ENCODE measurements at places on chromosomes 5 and 9. TPM values are rescaled to one million over a fixed set of nuclear protein-coding genes. Genes with fewer than 3 reads are reported as not detected.
A peak's percentile ranks its signal among the peaks of the same experiment; 100 is the strongest.

DNA sequence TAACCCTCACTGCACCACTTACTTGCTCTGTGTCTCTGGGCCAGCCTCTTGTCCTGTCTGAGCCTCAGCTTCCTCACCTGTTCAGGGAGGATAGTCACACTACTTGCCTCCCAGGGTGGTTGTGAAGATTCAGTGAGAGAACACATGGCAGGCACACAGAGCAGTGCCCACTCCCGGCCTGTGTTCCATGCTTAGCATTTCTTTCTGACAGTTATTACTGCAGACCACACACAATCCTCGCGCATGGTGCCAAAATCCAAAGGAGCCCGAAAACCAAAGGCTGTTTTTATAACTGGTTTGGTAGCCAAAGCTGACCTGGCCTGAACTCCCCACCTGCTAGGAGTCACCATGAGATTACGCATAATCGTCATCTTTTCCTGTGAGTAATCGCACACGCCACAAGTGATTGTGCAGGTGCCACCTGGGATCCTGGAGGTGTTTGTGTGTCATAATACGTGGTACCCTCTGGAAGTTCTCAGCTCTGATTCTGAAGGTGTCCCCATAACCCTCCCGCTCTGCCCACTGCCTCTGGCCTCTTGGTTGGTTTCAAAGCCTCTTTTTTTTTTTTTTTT, 84.6 kb upstream of the FBXW11 start:
- DNase-seq: no peak

GRCh38 chr5:131965826-131966415, 20.5 kb upstream of the MEIKIN start:
- DNase-seq: no peak

- peak; percentile 3 for DNase-seq
Measured at GRCh38 chr9:34454571-34455065, 3.8 kb downstream of the FAM219A start.

DNA sequence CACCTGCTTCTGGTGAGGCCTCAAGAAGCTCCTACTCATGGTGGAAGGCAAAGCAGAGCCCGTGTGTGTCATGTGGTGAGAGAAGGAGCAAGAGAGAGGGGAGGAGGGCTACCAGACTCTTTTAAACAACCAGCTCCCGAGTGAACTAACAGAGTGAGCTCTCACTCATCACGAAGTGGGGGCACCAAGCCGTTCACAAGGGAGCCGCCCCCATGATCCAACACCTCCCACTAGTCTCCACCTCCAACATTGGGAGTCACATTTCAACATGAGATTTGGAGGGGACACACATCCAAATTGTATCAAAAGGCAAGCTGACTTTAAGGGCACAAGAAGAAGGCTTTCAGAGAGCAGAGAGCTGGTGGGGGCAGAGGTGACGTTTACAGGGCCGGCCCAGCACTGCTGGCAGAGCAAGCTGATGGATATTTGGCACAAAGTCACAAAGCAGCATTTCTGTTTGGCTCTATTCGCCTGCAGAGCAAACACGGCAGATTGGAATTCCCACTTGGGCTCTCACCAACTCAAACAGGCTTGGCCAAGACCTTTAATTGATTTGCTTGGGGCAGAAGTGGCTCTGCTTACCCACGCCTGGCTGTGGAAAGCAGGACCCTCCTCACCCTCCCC, 20.0 kb downstream of the PITX1 start:
- peak; percentile 41 for DNase-seq

- no peak for DNase-seq
Measured at GRCh38 chr9:77956555-77956954, 75.1 kb downstream of the GNAQ start.

DNA sequence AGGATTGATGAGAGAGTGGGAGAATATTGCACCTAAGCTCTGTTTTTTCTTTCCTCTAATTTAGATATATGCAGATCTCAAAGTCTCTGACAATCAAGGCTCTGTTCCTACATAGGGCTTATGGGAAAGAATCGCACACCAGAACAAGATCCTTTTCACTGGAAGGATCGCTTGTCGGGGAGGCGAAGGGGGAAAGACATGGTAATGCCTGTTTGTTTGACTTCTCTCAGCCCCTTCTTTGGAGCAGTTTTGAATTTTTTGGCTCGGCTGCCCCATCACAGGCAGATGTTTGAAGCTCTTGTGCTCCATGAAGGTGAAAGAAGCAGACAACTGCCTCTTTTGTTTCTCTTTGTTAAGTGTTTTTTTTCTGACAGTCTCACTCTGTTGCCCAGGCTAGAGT, 599.9 kb upstream of the ZNF608 start:
- no peak for DNase-seq

DNA sequence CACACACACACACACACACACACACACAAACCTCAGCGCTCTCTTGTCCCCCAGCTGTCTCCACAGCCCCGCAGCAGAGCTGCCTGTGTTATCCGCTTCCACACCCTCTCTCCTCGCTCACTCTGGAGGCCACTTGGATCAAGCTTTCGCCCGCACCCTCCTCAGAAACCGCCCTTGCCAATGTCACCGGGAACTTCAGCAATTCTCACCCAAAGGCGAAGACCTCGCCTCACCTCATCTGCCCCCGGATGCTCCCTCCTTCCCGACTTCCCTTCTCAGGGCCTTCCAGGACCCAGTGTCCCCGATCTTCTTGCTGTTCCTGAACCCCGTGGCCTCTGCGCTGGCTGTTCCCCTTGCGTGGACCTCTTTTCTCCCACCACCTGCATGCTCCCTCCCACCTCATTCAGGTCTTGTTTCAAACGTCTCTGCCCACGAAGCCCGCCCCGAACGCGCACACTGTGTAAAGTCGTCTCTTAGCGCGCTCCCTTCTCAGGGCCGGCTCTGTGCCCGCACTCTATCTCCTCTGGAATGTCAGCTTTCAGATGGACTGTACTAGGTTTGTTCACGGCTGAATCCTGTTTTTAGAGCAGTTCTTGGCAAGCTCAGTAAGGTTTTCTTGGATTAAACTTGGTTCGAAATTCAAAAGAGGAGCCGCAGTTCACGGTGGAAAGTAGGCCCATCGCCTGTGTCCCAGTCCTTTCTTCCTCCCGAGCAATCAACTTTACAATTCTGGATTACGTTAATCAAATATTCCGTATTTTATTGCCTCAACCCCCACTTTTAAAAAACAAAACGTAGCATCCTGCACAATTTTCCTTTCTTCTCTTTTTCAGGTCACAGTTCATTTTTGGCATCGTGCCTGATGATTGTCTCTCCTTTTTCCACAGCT, 1.0 kb upstream of the TRIM7 start:
- peak; percentile 59 for DNase-seq

DNA sequence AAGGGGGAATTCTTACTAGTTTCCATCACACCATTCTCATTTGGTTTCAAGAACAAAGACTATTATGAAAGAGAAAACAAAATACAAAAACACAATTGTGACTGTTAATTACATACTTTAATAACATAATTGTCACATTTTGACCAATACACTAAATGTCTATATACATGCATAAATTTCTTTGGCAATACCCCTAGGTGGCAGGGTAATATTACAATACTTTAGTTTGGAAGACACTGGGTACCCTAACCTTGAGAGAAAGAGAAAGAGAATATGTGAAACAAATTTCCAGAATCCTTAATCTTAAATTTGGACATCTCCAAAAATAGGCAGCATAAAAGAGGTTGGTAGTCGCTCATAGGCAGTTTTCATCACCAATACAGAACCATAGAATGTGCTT, 619.6 kb upstream of the ADAMTS16 start:
- no peak for DNase-seq

DNA sequence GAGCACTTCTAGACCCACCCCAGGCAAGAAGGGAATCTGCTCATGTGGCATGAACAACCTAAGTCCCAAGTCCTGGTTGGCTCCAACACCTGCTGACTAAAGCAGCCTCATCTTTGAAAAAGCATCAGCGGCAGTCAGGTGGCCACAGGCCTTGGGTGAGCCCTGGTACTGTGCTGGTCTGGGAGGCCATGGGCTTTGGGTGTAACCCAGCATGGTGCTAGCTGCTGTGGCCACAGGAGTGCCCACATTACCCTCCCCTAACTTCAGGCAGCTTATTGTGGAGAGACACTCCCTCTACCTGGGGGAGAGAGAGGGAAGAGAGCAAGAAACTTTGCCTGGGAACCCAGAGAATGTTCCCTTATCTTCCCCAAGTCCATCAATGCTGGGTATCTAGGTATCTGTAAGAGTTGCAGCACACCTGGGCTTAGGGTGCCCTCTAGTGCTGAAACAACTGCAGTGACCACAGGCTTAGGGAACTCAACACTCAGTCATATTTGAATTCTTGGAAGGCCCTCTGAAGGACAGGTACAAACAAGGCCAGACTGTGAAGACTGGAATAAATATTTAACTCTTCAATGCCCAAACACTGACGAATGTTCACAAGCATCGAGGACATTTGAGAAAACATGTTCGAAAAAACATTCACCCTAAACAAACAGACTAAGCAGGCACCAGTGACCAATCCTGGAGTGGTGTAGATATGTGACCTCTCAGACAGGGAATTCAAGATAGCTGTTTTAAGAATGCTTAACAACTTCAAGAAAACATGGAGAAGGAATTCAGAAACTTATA, 69.9 kb upstream of the OR2K2 start:
- DNase-seq: no peak

DNA sequence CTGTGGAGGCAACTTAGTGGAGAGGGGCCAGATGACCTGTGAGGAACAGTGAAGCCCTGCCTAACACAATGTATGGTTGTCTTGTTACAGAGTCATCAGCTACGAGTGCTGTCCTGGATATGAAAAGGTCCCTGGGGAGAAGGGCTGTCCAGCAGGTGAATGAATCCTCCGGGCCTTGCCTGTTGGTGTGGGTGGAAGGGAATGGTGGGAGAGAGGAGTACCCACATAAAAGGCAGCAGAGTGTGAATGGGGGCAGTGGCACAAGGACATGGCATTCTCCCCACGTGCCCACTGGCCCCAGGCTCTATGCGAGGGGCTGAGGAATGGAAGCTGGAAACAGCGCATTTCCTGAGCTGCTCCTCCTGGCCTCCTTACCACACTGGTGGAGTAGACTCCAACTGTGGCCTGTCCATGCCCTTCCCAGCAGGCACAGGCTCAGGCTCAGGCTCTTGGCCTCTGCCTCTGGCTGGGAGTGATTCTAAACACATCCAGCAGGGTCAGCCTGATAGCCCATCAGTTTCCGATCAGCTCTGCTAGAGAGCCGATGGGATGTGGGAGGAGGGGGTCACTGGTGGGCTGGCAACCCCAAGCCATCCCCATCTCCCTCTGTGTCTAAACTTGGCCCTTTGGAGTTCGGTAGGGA, 15.3 kb downstream of the TGFBI start:
- no peak for DNase-seq

- DNase-seq: no peak
Measured at GRCh38 chr9:135184181-135185053, 96.9 kb downstream of the OLFM1 start.

ARSK gene
- total RNA-seq: 4.3 TPM

GRCh38 chr9:116589392-116590354, 97.4 kb upstream of the TRIM32 start:
- no peak for DNase-seq

GRCh38 chr5:176711883-176712282, 64.6 kb downstream of the TSPAN17 start:
- DNase-seq: no peak

SPIN1 gene
- 51.0 TPM for total RNA-seq

NR2F1 gene
- total RNA-seq: 66.7 TPM

- no peak for DNase-seq
Measured at GRCh38 chr5:76855961-76856360, 6.1 kb downstream of the S100Z start.

DNA sequence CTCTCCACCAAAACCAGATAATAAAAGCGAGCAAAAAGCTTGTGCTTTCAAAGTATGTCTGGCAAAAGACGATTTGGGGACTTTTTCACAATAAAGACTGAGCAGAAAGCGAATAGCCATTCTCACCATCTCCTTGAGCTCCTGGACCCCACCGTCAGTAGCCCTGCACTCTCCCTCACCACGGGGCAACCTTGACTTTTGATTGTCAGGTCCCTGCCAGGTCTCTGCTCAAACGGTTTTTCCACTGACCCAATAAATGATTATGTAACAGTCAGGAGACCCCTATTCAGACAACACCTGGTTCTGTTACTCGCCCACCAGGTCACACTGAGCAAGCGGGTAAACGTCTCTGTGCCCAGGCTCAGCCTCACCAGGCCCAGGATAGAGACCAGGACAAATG, 131.3 kb downstream of the MVB12B start:
- no peak for DNase-seq

- no peak for DNase-seq
Measured at GRCh38 chr9:76677481-76678055, 86.7 kb upstream of the PCA3 start.

DNA sequence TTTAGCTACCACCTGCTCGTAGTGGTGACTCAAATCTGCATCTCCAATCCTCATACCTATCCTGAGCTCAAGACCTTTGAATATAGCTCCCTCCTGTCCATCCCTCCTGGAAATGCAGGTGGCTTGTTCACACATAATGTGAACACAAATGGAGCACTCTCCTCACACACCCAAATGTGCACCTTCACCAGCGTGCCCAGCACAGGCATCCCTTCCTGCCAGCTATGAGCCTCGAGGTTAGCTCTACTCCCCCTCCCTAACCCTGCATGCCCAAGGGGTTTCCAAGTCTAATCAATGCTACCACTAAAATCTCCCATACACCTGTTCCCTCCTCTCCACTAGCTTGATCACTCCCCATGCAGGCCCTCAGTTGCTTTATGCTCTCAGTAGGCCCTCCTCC, 2.2 kb upstream of the TGFBI start:
- no peak for DNase-seq

DNA sequence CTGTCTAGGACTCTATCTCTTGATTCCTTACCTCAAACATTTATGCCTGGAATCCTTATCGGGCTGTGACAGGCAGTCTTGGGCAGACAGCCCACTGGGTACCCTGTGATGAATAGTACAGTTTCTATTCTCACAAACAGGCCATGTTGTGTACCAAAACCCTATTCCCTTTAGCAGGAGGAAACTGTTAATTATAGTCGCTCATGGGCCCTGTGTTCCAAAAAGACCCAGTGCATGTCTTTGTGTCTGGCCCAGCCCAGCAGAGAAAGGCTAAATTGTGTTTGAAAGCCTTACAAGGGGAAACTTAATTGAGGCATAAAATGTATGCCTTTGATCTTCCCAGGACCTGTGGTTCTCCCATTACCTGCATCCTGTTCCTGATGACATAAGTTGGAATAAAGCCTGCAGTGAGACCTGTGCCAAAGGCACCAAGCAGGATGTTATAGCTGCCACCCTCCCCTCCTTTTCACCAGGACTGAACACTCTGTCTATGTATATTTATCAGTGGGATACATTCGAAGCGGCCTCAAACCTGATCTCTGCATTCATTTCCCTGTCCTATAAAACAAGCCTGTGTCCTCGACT, 43.3 kb downstream of the TLR4 start:
- no peak for DNase-seq

KCNIP1 gene
- total RNA-seq: 0.14 TPM

DNA sequence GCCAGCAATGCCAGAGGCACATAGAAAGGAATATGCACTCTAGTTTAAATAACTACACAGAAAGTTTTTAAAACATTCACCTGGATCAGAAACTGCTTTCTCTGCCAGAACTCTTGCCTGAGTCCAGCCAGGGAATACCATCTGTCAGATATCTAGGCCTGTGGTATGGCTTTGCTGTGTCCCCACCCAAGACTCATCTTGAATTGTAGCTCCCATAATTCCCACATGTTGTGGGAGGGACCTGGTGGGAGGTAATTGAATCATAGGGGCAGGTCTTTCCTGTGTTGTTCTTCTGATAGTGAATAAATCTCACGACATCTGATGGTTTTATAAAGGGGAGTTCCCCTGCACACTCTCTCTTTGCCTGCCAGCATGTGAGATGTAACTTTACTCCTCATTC, 41.5 kb upstream of the KCNV2 start:
- no peak for DNase-seq

Data from adrenal gland (tissue), 19 donors.